Neural crest cell (in vitro differentiated cells): ENCODE measurements at places on chromosomes 13 and 19.

- DNase-seq = no peak
- no peaks in the 10 kb centered on the region for H3K27me3 ChIP-seq
- no peak overlapping the region for H3K27ac ChIP-seq
Measured at GRCh38 chr13:42078128-42078808, 29.8 kb downstream of the DGKH start.

- no peaks in the 10 kb centered on the region for H3K27me3 ChIP-seq
- H3K27ac ChIP-seq = no peak overlapping the region
- no peak overlapping the region for H3K4me3 ChIP-seq
- peaks cover 5% of the 10 kb centered on the region for H3K4me1 ChIP-seq
Measured at GRCh38 chr19:19372656-19373416, 32.6 kb upstream of the GATAD2A start.

- H3K36me3 ChIP-seq = no peaks in the 10 kb centered on the region
- no peak for DNase-seq
Measured at GRCh38 chr19:6011794-6012193, 33.9 kb upstream of the RANBP3 start.

- H3K4me1 ChIP-seq = no peaks in the 10 kb centered on the region
- no peak for DNase-seq
- H3K36me3 ChIP-seq = no peaks in the 10 kb centered on the region
- no peaks in the 10 kb centered on the region for H3K27me3 ChIP-seq
- H3K27ac ChIP-seq = no peak overlapping the region
Measured at GRCh38 chr13:59837101-59837500, 326.6 kb downstream of the DIAPH3 start.
